ENCODE measurements at places on chromosomes 4 and X. TPM values are rescaled to one million over a fixed set of nuclear protein-coding genes. Genes with fewer than 3 reads are reported as not detected.

SMS gene
- total RNA-seq, result 162 TPM

GRCh38 chrX:17476411-17476810 is 101.4 kb downstream of the NHS start:
- DNase-seq, result no peak

DNA sequence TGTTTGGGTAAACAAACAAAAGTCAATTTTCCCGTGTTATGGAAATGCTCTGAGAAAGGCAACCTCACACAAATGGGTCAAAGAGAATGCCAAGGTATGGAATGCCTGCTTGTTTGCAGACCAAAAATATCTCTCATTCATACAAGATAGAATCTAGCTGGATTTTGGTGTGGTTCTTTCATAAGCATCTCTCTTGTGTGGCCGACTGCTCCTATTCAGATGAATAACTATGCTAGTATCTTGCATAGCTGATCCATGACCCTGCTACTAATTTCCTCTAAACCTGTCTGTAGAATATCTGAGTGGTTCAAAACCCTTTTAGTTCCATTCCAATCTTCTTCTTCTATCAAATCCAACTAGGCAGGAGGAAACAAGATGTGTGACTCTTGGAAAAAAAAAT is 28.2 kb upstream of the SORBS2 start:
- DNase-seq, result no peak

DNA sequence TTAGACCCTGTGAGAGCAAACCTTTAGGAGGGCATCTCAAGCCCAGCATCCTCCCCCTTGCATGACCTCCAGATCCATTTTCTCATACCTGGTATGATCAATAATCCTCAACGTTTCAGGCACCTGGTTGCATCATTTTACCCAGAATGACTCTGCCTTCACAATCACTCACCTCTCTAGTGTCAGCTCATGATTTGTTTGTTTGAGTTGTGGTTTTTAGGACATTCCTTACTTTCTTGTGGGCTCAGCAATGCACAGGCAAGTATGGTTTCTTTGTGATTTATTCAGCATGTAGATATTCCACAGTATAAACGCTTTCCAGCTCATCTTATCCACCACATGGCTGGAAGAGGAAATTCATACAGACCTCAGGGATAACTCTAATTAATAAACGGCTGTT is 93.6 kb upstream of the CPEB2 start:
- no peak for DNase-seq

CXCL1 gene
- not detected for total RNA-seq

LONRF3 gene
- 0.75 TPM for total RNA-seq

FGFBP1 gene
- not detected for total RNA-seq

DNA sequence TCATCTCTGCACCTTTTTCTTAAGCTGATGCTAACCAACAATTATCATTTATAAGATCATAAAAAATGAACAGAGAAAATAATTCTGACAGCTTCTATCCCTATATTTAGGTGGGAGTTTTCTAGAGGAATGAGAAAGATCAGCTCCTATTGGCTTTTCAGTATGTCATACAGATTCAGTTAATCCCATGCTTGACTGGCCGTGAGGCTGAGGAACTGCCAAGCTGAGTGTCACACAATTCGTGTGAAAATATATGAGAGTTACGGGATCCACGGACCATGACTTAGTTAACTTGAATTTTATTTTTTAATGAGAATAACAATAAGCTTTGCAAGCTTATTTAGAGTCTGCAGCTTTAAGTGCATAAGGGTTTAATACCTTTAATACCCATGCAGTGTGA is 37.5 kb downstream of the PHEX start:
- DNase-seq, result no peak

DNA sequence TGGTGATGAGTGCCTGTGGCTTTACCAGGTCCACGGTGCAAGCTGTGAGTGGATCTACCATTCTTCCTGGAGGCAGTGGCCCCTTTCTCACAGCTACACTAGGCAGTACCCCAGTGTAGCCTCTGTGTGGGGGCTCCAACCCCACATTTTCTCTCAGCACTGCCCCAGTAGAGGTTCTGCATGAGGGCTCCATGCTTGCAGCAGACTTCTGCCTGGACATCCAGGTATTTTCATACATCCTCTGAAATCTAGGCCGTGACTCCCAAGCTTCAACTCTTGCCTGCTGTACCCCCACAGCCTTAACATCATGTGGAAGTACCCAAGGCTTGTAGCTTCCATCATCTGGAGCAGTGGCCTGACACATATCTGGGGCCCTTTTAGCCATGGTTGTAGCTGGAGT is 90.1 kb downstream of the SH3BGRL start:
- no peak for DNase-seq

GRCh38 chrX:68792083-68792482 is 36.7 kb upstream of the EFNB1 start:
- DNase-seq, result no peak
